RWPE2 (cell line): ENCODE measurements at places on chromosomes 3 and 15.

DNA sequence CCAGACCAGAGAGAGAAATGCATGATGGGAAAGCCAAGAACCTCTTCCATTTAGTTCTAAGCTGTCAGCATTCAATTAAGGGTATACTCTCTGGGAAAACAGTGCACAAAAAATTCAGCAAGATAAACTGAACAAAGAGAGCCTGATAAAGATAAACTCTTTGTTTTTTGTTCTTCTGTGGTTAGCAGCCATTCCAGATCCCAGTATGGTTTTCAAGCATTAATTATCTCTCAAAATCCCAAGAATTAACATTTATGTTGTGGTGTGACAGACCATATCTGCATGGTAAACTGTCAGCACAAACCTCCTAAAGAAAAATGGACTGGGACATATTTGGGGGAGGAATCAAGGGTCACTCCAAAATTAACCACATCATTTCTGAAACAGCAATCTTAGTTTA is 124.0 kb upstream of the LRRN1 start:
- no peak overlapping the region for H3K4me3 ChIP-seq
- no peaks in the 10 kb centered on the region for H3K4me1 ChIP-seq
- no peak for DNase-seq
- no peak overlapping the region for H3K27ac ChIP-seq

DNA sequence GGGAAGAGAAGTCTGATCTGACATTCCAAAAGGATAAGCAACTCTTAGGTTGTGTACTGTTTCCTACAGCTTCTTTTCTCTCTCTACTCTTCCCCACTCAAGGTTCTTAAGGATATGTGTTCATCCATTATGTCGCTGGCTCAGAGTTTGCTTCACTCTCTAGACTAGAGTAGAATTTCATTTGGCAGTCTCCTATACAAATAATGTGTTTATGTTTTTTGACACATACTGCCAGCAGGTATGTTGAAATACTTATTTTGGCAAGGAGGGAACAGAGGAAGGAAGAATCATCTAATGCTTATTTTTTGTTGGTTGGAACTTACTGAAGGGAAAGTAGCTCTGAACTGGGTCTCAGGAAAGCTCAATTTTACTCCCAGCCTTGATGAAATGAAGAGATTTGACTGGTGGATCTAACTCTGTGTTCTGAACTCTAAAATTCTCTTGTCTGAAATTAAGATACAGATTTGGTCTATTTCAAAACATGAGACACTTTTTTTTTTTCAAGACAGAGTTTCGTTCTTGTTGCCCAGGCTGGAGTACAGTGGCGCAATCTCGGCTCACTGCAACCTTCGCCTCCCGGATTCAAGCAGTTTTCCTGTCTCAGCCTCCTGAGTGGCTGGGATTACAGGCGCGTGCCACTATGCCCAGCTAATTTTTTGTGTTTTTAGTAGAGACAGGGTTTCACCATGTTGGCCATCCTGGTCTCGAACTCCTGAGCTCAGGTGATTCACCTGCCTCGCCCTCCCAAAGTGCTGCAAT is 7.6 kb upstream of the EMC3 start:
- H3K27me3 ChIP-seq, result no peaks in the 10 kb centered on the region
- no peak overlapping the region for H3K4me3 ChIP-seq
- no peak overlapping the region for H3K27ac ChIP-seq
- H3K4me1 ChIP-seq, result no peaks in the 10 kb centered on the region
- H3K36me3 ChIP-seq, result peaks cover 80% of the 10 kb centered on the region

DNA sequence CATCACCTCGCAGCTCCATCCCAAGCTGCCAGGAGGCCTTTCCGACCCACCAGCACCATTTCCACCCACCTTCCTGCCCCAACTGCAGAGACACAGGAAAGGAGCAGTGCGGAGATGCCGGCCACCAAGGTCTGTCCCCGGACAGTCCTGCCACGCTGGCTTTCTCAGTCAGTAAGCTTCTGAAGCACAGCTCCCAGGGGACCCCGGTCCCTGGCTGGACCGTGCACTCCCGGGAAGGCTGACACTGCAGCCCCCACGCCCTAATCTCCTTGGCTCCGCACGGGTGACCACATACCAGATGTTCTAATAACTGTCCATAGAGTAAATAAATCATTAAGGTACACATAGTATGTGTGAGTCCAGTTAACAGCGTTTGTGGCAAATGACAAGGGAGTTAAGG is 73.5 kb downstream of the VGLL4 start:
- H3K36me3 ChIP-seq, result peaks cover 21% of the 10 kb centered on the region
- peaks cover 34% of the 10 kb centered on the region for H3K4me1 ChIP-seq
- H3K27ac ChIP-seq, result peak overlapping the region; percentile 98
- H3K27me3 ChIP-seq, result no peaks in the 10 kb centered on the region
- H3K4me3 ChIP-seq, result no peak overlapping the region

DNA sequence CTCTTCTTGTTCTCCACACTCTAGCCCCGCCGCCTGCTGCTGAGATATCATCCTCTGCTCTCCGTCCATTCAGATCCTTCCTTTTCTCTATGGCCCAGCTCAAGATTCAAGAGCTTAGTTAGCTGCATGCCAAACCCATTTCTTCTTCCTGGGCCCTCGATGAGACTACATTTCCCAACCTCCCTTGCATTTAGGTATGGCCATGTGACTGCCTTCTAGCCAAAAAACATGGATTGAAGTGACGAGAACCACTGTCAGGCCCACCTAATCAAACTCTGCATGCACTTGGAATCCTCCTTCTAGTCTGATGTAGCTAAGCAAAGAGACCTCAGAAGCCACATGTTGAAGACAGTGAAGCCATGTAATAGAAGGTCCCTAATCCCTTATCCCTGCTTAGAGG is 308.2 kb downstream of the VPS13C start:
- no peaks in the 10 kb centered on the region for H3K27me3 ChIP-seq
- no peak overlapping the region for H3K27ac ChIP-seq
- H3K36me3 ChIP-seq, result no peaks in the 10 kb centered on the region
- DNase-seq, result no peak
- H3K4me3 ChIP-seq, result no peak overlapping the region

- H3K4me3 ChIP-seq, result no peak overlapping the region
- peaks cover 9% of the 10 kb centered on the region; the same call in 1 of the 2 replicates for H3K36me3 ChIP-seq
- no peaks in the 10 kb centered on the region for H3K4me1 ChIP-seq
- no peak overlapping the region for H3K27ac ChIP-seq
- no peaks in the 10 kb centered on the region for H3K27me3 ChIP-seq
- DNase-seq, result no peak
Measured at GRCh38 chr3:81666502-81667121, 94.8 kb downstream of the GBE1 start.

DNA sequence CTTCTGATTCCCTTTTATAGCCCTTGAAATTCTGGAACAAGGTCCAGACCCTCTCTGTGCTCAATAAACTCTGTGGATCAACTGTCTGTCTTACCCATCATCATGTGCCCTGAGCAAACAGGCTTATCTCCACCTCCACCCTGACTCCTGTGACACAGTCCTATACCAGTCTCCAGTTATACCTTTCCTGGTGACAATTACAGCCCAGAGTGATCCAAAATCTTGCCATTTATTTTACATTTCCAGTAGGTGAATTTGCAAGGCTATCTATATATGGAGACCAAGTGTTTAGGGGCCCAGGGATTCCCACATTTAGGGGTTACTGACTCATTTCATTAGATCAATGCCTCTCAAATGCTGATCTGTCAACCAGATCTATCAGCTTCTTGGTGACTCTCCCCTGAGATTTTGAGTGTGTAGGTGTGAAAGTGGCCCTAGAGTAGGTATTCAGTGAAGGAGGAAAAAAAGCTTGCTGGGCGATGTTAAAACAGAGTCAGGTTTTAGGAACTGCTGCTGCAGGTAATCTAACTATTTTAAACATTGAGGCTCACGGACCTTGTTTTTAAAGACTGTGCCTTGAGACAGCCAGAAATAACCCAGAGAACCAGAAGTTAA is 229.6 kb upstream of the WNT5A start:
- H3K4me3 ChIP-seq, result no peak overlapping the region
- DNase-seq, result no peak
- no peak overlapping the region for H3K27ac ChIP-seq
- no peaks in the 10 kb centered on the region for H3K36me3 ChIP-seq
- no peaks in the 10 kb centered on the region for H3K4me1 ChIP-seq

- no peak for DNase-seq
- no peak overlapping the region for H3K4me3 ChIP-seq
- no peak overlapping the region for H3K27ac ChIP-seq
- H3K36me3 ChIP-seq, result no peaks in the 10 kb centered on the region
Measured at GRCh38 chr15:38758043-38758442, 193.4 kb upstream of the RASGRP1 start.

DNA sequence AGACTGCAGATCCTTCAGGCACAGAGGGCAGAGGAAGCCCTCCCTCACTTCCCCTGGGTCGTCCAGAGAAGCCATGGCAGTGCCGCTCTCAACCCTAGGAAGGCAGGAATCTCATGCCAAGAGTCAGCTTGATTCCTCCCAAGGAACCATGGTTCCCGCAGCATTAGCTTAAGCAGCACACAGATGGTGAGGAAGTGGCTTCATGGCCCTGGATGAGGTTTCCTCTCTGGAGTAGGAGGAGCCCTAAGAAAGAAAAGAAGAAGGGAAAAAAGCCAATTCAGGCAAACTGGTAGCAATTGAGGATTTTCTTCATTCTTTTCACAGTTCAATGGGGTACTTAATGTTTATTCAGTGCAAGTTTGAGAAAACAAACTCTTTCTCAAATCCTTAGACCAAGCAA is 2.9 kb downstream of the RBSN start:
- H3K4me3 ChIP-seq, result no peak overlapping the region
- no peak for DNase-seq
- peaks cover 48% of the 10 kb centered on the region for H3K36me3 ChIP-seq
- H3K4me1 ChIP-seq, result peaks cover 7% of the 10 kb centered on the region
- no peak overlapping the region for H3K27ac ChIP-seq
- H3K27me3 ChIP-seq, result no peaks in the 10 kb centered on the region

DNA sequence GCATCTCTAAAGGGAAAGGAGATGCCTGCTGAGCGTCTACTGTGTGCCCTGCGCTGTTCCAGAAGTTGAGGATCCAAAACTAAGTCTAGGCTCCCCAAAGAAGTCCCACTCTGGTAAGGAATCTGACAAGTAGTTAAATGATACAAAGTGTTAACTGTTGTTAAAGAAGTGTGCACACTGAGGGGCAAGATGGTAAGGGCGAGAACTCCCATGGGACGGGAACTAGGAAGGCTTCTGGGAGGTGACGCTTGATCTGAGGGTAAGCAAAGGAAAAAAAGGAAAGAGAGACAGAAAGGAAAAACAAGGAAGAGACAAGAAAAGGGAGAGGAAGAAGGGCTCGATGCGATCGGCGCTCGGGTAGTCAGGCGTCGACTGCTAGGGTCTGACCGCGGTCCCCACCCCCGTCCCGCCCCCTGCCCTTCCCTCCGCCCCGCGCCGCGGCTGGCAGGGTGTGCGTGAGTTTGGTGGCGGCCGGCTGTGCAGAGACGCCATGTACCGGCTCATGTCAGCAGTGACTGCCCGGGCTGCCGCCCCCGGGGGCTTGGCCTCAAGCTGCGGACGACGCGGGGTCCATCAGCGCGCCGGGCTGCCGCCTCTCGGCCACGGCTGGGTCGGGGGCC is at the start of gene LACTB:
LACTB (plus strand) TSS at position 480 of the 620 bp plus-strand sequence; CDS start at position 491, 11 bp downstream.
- peaks cover 4% of the 10 kb centered on the region for H3K4me1 ChIP-seq
- no peaks in the 10 kb centered on the region for H3K27me3 ChIP-seq
- peak; percentile 91 for DNase-seq
- peaks cover 4% of the 10 kb centered on the region; the same call in 1 of the 2 replicates for H3K36me3 ChIP-seq
- peak within 1 kb of the TSS; percentile 88 for H3K4me3 ChIP-seq
- H3K27ac ChIP-seq, result peak within 1 kb of the TSS; percentile 45

GRCh38 chr3:188948281-188948996 is 223.3 kb upstream of the TPRG1 start:
- peak overlapping the region; percentile 23 for H3K4me3 ChIP-seq
- H3K4me1 ChIP-seq, result peaks cover 39% of the 10 kb centered on the region
- H3K36me3 ChIP-seq, result no peaks in the 10 kb centered on the region
- peak overlapping the region; percentile 99 for H3K27ac ChIP-seq
- H3K27me3 ChIP-seq, result no peaks in the 10 kb centered on the region

- no peak overlapping the region for H3K4me3 ChIP-seq
- no peak overlapping the region for H3K27ac ChIP-seq
- no peaks in the 10 kb centered on the region for H3K27me3 ChIP-seq
Measured at GRCh38 chr15:94412979-94413746, 181.8 kb downstream of the MCTP2 start.

DNA sequence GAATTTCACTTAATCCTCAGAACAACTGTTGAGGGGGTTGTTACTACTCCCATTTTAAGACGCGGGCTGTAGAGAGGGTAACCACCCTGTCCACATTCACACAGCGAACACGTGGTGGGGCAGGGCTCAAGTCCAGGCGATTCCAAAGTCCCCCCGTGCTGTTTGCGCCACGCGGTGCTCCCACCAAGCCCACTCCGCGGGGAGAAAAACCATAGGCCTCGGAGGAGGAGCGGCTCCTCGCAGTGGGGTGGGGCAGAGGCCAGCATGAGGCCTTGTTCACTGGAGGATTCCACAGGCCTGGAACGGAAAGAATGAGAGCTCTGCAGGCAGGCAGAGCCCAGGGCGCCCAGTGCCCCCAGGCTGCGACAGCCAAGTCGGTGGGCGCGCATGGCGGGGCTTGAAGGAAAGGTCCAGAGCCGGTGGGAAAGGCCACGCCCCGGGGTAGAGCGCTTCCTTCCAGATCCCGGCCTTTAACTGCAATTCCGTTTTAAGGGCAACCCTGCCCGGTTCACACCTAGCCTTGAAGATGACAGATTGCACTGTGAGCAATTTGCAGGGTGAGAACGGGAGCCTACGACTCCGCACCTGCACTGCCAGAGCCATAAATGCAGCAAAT is 161.8 kb upstream of the TBL1XR1 start:
- no peaks in the 10 kb centered on the region for H3K36me3 ChIP-seq
- H3K4me1 ChIP-seq, result peaks cover 41% of the 10 kb centered on the region
- DNase-seq, result no peak

GRCh38 chr3:49534581-49535441 is 19.5 kb upstream of the BSN start:
- DNase-seq, result no peak
- no peaks in the 10 kb centered on the region for H3K4me1 ChIP-seq
- no peak overlapping the region for H3K4me3 ChIP-seq
- H3K36me3 ChIP-seq, result peaks cover 16% of the 10 kb centered on the region
- no peak overlapping the region for H3K27ac ChIP-seq

DNA sequence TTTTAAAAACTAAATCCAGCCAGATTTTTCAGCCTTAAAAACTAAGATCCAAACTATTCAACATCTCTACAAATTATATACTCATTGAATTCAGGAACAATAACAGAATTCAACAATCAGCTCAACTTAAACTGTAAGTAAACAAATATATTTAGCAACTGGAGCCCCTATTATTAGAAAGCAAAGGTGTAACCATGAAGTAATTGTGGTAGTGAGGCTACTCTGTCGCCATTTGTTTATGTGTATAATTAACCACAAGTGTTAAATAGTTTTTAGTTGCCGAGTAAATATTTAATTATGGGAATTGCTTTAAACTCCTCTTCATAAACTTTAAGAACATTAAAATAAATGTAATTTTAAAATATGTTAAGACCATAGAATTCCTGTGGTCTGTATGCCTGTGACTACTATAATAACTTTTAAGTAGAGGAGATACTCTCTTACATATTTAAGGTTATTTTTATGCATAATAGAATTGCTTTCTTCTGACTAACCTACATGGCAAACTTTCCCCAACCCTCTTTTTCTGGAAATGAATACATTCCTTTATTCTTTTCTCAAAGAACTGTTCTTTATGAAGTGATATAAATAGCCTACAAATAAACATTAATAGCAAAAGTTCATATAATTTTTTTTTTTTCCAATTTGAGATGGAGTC is 51.2 kb downstream of the MFN1 start:
- H3K27me3 ChIP-seq, result no peaks in the 10 kb centered on the region
- no peaks in the 10 kb centered on the region for H3K4me1 ChIP-seq
- peaks cover 61% of the 10 kb centered on the region for H3K36me3 ChIP-seq
- no peak for DNase-seq
- H3K27ac ChIP-seq, result no peak overlapping the region
